Cardiac fibroblast (primary cell): ENCODE measurements at places on chromosomes 12 and 14.

- no peak for DNase-seq
Measured at GRCh38 chr14:59091976-59092375, 96.5 kb upstream of the DAAM1 start.

- DNase-seq: peak; percentile 5
Measured at GRCh38 chr14:31477248-31477647, 10.6 kb downstream of the GPR33 start.

GRCh38 chr12:54032627-54033100 lies at the start of gene HOXC5:
HOXC5 (plus strand) TSS chr12:54033050; CDS start chr12:54033123, 73 bp downstream.
- peak; percentile 70 for DNase-seq

- no peak for DNase-seq
Measured at GRCh38 chr12:15632708-15633107, 156.5 kb downstream of the EPS8 start.

DNA sequence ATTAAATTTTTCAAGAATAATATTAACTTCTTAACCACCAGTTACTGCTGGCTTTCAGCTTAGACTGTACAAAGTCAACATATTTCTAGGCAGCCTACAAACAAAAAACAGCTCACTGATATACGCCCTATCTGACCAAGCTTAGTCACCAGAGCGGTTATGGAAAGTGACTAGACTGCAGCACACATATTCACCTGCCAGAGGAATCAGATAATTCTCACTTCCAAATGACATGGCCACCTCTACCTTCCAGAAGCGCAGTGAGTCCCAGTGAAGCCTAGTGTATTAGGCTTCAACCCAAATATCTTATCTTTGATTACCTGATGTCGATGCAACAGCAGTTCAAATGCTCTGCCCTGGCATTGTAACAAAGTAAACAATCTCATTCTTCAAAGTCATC lies 8.5 kb downstream of the STXBP6 start:
- no peak for DNase-seq

- no peak for DNase-seq
Measured at GRCh38 chr12:51907856-51908425, 637 bp downstream of the ACVRL1 start.

DNA sequence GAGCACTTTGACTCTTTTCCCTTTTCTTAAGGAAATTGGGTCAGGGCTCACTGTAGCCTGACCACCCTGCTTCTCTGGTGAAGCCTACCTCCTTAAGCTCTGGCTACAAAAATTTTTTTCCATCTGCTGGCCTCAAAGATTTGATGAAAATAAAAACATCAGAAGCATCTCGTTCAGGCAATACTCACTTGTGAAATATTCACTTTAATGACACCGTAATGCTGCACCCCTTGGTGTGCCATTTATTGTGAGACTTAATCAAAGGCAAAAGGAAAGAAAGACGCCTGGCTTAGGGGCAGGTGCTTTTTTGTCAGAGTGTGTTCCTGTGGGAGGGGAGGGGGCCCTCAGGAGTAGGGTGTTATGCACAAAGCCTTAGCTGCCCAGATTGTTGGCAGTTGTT lies 155.0 kb upstream of the TMPO start:
- DNase-seq: no peak

- peak; percentile 60 for DNase-seq
Measured at GRCh38 chr12:87801860-87802720, 227.1 kb downstream of the C12orf50 start.

- peak; percentile 67 for DNase-seq
Measured at GRCh38 chr14:60862283-60862682, 118.6 kb downstream of the TRMT5 start.

DNA sequence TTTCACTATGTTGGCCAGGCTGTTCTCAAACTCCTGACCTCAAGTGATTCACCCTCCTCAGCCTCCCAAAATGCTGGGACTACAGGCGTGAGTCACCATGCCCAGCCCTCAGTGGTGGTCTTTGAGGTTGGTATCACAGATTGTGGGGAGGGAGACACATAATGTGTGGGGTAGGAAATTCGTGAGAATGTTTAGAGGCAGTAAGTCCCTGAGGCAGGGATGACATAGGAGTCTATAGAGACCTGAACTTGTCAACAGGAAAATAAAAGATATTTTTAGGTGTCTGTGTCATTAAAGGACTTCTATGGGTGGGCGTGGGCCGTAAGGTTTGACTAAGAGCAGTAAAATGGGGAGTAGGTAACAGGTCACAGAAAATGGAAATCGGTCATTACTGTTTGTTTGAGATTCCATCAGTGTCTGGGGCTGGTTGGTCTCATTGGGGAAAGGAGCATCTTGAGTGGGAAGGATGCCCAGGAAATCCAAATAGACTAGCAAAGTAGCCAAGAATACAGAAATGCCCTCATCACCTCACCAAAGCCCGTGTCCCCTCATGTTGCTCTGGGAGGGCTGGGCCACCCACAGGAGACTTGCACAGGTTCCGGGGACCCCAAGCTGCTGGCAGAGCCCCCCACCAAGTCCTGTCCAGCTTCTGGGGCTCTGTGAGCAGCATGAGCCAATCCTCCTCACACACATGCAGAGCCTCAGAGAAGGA lies 63.6 kb upstream of the BCL2L14 start:
- peak; percentile 43 for DNase-seq

- DNase-seq: peak; percentile 82
Measured at GRCh38 chr12:6551496-6552139, 4.2 kb downstream of the IFFO1 start.

DNA sequence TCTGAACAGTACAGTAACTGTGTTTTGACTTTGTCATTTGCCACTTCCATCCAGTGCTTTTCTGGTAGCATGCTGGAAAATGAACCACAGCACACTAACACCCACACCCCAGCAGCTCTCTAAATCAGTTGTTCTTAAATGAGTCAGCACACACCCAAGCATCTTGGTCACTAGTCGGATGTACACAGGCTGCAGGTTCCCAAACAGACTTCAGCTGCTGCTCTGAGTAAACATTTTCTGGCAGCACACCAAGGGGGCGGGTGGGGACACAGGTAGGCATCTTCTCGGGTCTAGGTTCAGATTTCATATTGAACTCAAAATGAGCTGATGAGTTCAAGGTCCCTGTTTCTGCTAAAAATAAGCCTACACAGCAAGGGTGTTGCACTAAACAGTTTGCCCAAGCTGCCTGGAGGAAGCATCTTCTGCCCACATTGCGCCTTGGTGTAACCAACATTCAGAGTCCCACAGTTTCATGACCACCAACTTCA lies 39.8 kb downstream of the IFNG start:
- DNase-seq: no peak

DNA sequence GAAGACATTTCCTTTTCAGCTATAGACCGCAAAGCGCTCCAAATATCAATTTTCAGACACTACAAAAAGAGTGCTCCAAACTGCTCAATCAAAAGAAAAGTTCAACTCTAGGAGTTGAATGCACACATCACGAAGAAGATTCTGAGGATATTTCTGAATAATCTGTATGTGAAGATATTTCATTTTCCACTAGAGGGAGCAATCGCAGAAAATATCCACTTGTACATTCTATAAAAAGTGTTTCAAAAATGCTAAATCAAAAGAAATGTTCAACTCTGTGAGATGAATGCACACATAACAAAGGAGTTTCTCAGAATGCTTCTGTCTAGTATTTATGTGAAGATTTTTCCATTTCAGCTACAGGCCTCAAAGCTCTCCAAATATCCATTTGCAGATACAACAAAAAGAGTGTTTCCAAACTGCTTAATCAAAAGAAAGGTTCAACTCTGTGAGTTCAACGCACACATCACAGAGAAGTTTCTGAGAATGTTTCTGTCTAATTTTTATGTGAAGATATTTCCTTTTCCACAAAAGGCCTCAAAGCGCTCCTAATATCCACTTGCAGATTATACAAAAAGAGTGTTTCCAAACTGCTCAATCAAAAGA lies 643.8 kb upstream of the ALG10B start:
- DNase-seq: peak; percentile 22

DNA sequence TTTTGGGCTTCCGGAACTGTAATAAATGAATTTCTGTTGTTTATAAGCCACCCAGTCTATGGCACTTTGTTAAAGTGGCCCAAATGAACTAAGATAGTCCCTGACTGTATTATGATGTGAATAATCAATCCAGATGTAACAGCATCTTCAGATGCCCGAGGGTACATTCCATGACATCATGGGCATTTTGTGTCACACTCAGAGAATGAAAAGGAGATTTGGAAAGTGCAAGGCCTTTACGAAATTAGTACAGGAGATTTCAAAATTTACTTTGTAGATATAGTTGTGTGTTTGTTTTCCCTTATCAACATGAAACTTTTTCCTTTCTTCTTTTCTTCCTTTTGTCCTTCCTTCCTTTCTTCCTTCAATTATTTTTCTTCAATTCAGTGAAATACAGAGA lies 54.2 kb upstream of the AMIGO2 start:
- no peak for DNase-seq

DNA sequence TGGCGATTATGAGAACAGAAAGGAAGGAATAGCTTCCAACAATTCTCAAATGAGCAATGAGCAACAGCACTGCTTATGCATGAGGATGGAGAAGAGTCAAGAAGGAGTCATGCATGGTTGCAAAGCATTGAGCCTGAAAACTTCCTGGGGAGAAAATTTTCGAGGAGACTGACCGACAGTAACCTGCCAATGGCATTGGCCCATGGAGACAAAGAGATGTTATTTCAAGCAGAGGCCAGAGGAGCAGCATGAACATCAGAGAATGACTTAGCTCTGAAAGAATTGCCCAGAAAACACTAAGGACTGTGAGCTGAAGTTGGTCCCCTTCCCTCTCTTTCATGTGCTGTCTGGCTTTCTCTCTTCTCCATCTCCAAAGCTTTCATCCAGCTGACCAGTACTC lies 343.4 kb downstream of the ADAMTS20 start:
- peak; percentile 68 for DNase-seq

GRCh38 chr12:94167756-94168416 lies 19.5 kb downstream of the PLXNC1 start:
- DNase-seq: no peak

- no peak for DNase-seq
Measured at GRCh38 chr12:29116414-29116813, 32.7 kb upstream of the FAR2 start.

- DNase-seq: no peak
Measured at GRCh38 chr14:104107101-104107581, 21.6 kb downstream of the ASPG start.

DNA sequence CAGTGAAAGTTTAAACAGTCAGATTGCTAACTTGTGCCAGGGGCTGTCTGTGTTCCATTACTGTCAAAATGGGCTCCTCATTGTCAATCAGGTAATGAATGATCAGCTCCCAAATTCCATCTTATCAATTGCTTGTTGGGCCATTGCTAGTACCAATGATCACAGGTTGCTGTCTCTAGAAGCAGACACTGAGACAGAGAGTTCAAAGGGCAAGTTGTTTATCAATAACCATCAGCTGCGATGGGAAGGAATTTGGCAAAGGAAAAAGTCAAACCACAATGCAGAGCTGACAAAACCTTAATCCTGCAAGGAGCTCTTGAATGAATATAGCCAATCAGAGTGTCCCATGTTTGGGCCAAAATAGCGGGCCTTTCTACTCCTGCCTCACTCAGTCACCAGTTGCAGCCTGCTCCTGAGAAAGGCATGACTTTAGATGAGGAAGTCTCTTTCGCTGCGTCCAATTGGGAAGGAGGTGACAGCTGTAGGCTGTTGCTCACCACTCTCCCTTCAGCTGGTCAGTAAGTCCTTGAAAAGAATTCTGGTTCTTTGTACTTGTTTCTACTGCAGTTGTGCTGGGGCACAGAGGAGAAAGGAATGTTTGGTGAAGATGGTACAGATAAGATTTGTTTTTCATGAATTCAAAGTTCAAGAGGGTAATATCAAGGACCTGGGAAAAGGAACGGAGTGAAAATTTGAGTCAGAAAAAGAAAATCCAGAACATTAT lies 179.2 kb upstream of the PDE3A start:
- peak; percentile 23 for DNase-seq

GRCh38 chr14:52272375-52272774 lies 4.9 kb downstream of the PTGDR start:
- DNase-seq: peak; percentile 73

DNA sequence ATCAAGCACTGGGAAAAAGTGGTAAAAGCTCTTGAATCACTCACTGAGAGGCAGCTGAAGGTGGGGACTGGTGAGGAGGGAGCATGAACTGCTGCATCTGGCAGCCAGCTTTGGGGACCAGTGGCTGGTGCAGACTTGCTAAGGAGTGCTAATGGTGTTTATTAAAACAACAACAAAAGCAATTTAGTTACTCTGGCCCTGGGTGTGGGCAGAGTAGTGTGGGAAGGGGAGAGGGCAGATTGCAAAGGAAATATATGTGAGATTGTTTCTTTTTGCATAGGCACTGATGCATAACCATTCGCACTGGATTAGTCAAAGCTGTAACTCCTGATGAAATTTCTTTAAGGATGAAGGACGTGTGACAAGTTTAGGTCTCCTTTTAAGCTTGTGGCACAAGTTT lies 8.1 kb downstream of the TXNRD1 start:
- DNase-seq: no peak

GRCh38 chr14:67887478-67887877 lies 67.9 kb downstream of the RAD51B start:
- no peak for DNase-seq

GRCh38 chr12:108419949-108420348 lies 80.8 kb upstream of the CMKLR1 start:
- DNase-seq: no peak

DNA sequence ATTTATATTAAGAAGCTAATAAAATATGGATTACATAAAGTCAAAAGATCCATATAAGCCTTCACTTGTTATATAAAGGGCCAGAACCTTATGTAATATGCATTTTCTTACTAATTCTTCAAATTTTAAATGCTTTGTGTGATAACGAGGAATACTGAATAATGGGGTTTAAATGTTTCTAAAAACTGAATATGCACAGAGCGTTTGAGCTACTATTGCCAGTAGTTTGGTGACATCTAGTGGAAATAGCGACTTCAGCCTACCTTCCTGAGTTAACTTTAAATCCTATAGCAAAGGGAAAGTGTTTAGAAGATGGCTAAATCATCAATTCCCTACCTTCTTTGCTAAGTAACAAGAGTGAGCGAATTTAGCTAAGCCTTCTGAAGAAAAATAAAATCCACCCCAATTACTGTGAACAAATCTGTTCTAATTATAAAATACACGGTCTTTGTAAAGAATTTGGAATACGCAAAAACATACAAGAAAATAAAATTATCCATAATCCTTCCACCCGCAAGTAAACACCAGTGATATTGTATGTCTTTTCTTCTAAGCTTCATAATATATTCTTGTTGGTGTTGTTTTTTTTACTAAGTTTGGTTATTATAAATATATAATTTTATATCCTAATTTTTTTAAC lies 115.5 kb upstream of the G2E3 start:
- peak; percentile 51 for DNase-seq

DNA sequence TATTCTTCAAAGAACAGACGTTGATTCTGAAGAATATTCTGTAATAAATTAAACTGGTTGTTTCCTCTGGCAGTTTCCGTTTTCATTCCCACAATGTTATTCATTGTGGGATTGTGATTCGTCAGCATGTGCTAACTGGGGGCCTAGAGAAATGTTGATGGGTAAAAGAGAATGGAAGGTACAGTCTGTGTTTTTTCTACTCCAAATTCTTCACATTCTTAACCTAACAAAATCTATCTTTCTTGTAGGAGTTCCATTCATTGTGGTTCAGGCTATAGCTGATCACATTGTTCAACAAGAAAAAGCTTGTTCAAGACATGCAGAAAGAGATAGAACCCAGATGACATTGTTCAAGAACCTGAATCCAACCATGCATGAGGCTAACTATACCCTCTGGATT lies 5.9 kb downstream of the CD163 start:
- DNase-seq: no peak
